ENCODE measurements at places on chromosomes 6 and 20. TPM values are rescaled to one million over a fixed set of nuclear protein-coding genes. Genes with fewer than 3 reads are reported as not detected.

CLPSL2 gene
- 0.60 TPM for total RNA-seq

ENPP5 gene
- total RNA-seq, result not detected

SLC16A10 gene
- total RNA-seq, result 0.28 TPM

COL20A1 gene
- total RNA-seq, result 0.67 TPM

All from A549 treated with DMSO at 1 μM for 4 hours (cell line).